Large intestine (tissue), 12 donors: ENCODE measurements at places on chromosomes 2 and 18. TPM values are rescaled to one million over a fixed set of nuclear protein-coding genes. Genes with fewer than 3 reads are reported as not detected.

- H3K27me3 ChIP-seq, result no peaks in the 10 kb centered on the region
- no peak for DNase-seq
- H3K4me1 ChIP-seq, result no peaks in the 10 kb centered on the region
- no peak overlapping the region for H3K4me3 ChIP-seq
Observed at GRCh38 chr2:105761931-105762515, 17.3 kb downstream of the NCK2 start.

DNA sequence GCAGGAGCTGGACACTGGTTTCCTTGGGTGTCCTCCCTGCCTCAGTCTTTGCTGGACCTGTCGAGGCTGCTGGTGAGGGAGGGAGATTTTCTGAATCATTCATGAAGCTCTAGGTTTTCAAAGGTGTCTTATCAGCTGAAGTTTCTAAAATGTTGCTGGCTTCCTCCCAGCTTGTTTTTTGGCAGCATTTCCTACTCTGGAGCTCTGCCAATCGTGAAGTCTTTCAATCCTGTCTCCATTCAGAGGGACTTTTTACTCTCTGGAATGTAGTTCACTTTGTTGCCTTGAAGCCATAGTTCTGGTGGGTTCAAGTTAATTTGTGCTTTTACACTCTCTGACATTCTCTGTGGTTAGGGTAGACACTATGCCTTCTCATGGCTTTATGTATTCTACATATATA is 23.9 kb downstream of the SNTG2 start:
- no peaks in the 10 kb centered on the region for H3K36me3 ChIP-seq
- H3K27ac ChIP-seq, result no peak overlapping the region
- H3K4me1 ChIP-seq, result no peaks in the 10 kb centered on the region
- H3K4me3 ChIP-seq, result no peak overlapping the region
- H3K27me3 ChIP-seq, result no peaks in the 10 kb centered on the region
- DNase-seq, result no peak

GRCh38 chr2:216349366-216349765 is 22.9 kb downstream of the MARCHF4 start:
- H3K36me3 ChIP-seq, result no peaks in the 10 kb centered on the region
- H3K27ac ChIP-seq, result no peak overlapping the region
- H3K27me3 ChIP-seq, result peaks cover 24% of the 10 kb centered on the region
- no peak for DNase-seq

GRCh38 chr18:3728704-3729437 is 278.9 kb downstream of the TGIF1 start:
- no peaks in the 10 kb centered on the region for H3K36me3 ChIP-seq
- H3K4me1 ChIP-seq, result peaks cover 12% of the 10 kb centered on the region
- DNase-seq, result no peak
- no peaks in the 10 kb centered on the region for H3K27me3 ChIP-seq
- no peak overlapping the region for H3K4me3 ChIP-seq
- H3K27ac ChIP-seq, result no peak overlapping the region

- H3K4me1 ChIP-seq, result no peaks in the 10 kb centered on the region
- peak; percentile 35 for DNase-seq
- no peaks in the 10 kb centered on the region for H3K36me3 ChIP-seq
- H3K27ac ChIP-seq, result no peak overlapping the region
Observed at GRCh38 chr2:12469141-12469561, 247.6 kb upstream of the TRIB2 start.

GRCh38 chr2:219286436-219287115 is 7.4 kb downstream of the DNAJB2 start:
- DNase-seq, result no peak
- no peak overlapping the region for H3K4me3 ChIP-seq
- no peak overlapping the region for H3K27ac ChIP-seq
- H3K36me3 ChIP-seq, result peaks cover 36% of the 10 kb centered on the region

Gene ZSWIM2
- not detected for polyA plus RNA-seq

Gene VSNL1
- 0.70 TPM for polyA plus RNA-seq

Gene SP5
- polyA plus RNA-seq, result 4.8 TPM
